HT-29 (cell line): ENCODE measurements at places on chromosomes 5 and 9. TPM values are rescaled to one million over a fixed set of nuclear protein-coding genes. Genes with fewer than 3 reads are reported as not detected.

- DNase-seq = no peak
Measured at GRCh38 chr9:134918646-134919045, 934 bp upstream of the FCN1 start.

The PCDHA9 gene
- not detected in 2 replicates for total RNA-seq

GRCh38 chr9:32264170-32264864 lies 120.1 kb upstream of the ACO1 start:
- no peak for DNase-seq

DNA sequence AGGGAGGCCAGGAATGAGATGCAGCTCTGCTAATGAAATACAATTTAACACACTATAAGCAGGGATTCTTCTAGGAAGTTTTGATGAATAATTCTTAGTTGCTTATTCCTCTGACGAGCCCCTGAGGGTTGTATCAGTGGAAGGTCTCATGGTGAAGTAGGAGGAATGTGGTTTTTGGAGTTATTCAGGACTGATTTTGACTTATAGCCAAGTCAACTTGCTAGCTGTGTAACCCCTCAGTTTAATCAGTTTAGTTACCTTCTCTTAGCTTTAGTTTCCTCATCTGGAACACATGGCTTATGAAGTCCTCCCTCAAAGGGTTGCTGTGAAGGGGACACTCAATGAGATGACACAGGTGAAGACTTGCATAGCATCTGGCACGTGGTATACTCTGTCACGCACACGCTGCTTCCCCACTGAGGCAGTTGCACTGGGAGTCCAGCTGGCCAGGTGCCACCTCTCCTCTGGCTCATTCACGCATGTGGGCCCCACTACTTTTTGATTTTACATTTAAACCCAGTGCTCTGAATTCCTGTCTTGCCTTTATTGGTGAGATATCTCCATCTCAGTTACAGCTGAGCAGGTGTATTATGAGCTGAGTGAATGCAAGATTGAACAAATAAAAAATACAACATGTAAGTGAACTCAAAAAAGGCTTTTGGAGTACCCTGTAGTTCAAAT lies 415.0 kb downstream of the ARHGEF28 start:
- DNase-seq = no peak

GRCh38 chr5:149852641-149853330 lies 91.8 kb downstream of the PDE6A start:
- DNase-seq = peak; percentile 79

DNA sequence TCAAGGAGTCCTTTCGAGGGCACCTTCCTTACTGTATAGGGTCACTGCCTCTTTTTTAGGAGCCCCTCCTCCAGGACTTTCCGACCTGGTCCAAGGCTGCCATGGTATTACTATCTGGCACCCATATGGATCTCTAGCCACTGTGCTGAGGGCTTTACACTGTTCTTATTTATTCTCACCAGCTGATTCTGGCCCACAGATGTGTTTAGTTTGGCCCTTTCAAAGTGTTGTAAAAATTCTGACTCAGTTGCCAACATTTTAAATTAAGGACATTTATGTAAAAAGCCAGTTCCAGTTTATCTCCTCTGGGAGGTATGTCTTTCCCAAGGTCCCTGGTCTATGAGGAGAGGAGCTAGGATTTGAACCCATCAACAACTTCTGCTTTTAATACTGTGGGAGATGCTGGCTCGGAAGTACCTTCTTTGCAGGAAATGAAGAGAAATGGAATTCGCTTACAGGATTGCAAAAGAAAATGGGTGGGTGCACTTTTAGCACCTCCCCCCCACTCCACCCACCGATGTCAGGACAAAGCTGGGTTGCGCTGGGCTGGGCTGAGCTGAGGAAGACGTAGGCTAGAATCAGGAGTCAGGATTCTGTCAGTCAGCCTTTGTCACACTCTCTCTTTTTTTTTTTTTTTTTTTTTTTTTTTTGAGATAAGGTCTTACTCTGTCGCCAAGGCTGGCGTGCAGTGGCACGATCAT lies 7.8 kb downstream of the JADE2 start:
- DNase-seq = no peak

GRCh38 chr9:134682026-134682425 lies 40.4 kb downstream of the COL5A1 start:
- DNase-seq = no peak

GRCh38 chr5:152086668-152087067 lies 162.0 kb upstream of the GLRA1 start:
- no peak for DNase-seq

The ADGRD2 gene
- not detected in 2 replicates for total RNA-seq

The KDM4C gene
- 18.7 and 22.4 TPM in 2 replicates for total RNA-seq

The PCA3 gene
- not detected in 2 replicates for total RNA-seq

DNA sequence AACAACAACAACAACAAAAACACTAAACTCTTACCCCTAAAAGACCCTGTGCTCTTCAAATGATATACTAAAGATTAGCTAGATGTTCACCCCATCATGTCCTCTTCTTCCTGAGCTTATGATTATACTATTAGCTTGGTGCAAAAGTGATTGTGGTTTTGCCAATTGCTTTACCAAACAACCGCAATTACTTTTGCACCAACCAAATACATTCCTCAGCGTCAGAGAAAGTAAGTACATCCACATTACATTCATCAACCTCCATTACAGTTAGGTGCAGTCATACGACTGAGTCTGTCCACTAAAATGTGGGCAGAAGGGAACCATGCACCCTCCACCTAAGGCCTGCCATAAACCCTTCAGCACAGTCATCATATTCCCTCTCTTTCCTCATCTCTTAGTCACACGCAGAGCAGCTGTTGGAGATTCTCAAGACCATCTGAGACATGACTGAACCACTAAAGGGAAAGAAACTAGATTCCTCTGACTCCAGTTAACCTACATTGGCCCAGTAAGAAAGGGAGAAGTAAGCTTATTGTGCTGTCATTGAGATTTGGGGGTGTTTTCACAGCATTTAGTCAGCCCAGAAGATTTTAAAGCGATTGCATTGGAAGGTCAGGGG lies 181.6 kb upstream of the TLE4 start:
- DNase-seq = no peak

The PPP3R2 gene
- not detected in 2 replicates for total RNA-seq

The ARL14EPL gene
- not detected in 2 replicates for total RNA-seq

GRCh38 chr5:77359231-77359630 lies 132.9 kb downstream of the WDR41 start:
- DNase-seq = no peak

The RGS3 gene
- 71.2 and 76.8 TPM in 2 replicates for total RNA-seq

The CATSPER3 gene
- total RNA-seq = not detected in 2 replicates

GRCh38 chr9:28024676-28025075 lies 451.4 kb upstream of the C9orf72 start:
- no peak for DNase-seq

The RANBP3L gene
- not detected in 2 replicates for total RNA-seq

- DNase-seq = no peak
Measured at GRCh38 chr5:170875811-170876210, 14.0 kb downstream of the RANBP17 start.

DNA sequence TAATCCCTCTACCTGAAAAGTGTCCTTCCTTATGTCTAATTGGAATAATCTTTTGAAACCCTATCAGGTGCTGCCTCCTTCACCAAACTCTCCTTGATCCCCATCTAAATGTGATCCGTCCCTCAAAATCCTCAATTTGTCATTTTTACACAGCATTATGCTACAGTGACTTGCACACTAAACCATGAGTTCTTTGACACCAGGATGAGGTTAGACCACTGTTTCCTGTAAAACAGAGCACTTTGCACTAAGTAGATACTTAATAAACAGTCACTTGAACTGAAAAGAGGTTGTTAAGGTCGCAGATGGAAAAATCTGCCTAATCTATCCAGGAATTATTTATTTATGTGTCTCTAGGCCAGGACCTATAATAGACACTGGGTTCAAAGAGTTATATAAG lies 44.2 kb upstream of the TLX3 start:
- no peak for DNase-seq

The ZBTB26 gene
- total RNA-seq = 2.6 and 2.8 TPM in 2 replicates

The RUSC2 gene
- total RNA-seq = 0.94 and 2.0 TPM in 2 replicates

The HEMGN gene
- total RNA-seq = not detected in 2 replicates

GRCh38 chr5:61659221-61659696 lies 327.2 kb downstream of the ZSWIM6 start:
- peak; percentile 38 for DNase-seq

DNA sequence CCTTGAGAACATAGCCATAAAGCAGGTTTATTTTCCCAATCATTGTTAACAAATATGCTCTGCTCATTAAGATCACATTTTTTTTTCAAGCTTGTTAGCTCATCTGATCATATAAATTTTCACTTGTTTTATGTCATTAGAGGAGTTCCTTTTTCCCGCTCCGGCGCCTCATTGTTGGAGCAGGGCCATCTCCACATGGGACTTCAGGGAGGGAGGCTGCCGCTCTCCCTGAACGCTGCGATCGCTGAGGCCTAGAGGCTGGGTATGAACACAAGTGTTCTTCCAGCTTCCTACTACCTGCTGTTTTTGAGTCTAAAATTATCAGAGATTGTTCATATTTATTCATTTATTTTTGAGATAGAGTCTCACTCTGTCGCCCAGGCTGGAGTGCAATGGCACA lies 246.9 kb downstream of the MPDZ start:
- DNase-seq = no peak

DNA sequence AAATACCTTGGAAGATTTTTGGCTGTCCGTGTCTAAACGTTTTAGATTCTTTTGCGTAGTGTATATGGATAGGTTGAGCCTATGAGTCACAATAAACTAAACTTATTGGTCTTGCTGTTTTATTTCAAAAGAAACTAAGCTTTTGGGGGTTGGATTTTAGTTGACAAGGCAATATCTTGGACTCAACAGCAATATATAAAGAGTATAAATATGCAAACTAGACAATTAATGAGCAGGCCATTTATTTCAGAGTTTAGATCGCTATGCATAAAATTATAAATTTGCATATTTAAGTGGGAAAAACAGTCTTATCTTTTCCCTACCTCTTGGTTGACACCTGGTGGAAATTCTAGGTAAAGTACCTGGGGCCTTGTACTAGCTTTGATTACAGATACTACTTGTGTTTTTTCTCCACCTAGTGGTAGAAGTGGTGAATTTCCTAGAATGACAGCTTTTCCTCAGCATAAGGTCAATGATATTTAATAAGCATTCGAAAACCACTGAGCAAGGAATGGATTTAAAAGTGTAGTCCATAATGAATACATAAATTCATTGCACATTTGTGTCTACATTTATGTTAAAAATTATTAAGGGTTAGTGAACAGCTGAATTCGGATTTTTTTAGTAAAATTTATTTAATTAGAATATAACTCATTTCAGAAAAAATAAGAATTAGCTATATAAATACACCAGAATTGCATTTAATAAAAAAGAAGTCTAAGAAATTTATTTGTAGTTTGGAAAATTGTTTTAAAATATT lies 1.7 kb upstream of the ARRDC3 start:
- peak; percentile 95 for DNase-seq

DNA sequence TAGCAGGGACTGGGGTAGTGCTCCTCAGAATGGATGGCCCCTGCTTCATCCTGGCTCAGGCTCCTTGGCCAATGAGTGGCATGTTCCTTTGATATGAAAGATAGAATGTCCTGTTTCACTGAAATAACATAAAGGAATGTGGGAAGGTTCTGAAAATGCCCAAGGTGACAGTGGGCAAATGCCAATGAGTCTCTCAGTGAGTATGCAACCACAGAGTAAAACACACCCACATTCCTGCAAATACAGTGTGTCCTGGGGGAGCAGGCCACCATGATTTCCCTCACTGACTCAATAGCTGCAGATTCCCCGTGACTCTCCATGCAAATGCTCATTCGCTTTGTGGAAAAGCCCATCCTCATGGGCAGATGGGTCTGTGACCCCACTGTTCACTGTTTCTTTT lies 36.4 kb downstream of the ZNF366 start:
- no peak for DNase-seq

- no peak for DNase-seq
Measured at GRCh38 chr9:137075275-137075775, 2.0 kb upstream of the UAP1L1 start.

The SHB gene
- total RNA-seq = 54.8 and 65.4 TPM in 2 replicates

- DNase-seq = peak; percentile 23
Measured at GRCh38 chr5:92559781-92560180, 1021.2 kb downstream of the NR2F1-AS1 start.

DNA sequence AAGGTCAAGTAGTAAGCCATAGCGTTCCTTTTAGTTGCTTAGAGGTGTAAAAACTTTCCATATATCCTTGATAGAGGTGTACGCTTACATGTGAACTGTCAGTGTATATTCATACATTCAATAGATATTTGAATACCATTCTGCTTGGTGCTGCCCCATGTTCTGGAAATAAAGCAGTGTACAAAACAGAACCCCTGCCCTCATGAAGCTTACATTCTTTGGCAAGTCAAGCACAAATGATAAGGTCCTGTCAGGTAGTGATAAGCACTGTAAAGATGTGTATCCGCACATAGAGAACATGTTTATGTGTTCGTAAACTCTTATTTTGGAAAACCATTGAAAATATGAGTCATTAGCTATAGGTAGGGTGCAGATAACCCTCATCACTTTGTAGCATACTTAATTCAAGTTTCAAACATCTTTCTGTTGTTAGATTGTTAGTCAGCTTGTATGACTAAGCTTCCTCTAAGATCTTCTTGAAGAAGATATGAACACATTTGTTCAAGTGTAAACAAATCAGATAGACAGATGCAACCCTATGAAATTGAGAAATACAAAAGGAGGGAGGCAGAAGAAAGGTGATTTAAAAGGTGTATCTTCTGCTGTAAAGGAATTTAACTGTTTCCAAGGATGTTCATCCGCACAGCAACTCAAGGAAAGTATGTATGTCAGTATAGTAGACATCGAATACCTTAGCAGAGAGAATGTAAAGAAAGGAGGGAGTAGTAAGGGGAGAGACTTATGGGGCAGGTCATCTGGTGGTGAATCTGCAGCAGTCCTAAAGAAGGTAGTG lies 1.6 kb downstream of the GTF3C4 start:
- DNase-seq = no peak

- DNase-seq = no peak
Measured at GRCh38 chr5:16600946-16601345, 15.9 kb downstream of the RETREG1 start.

GRCh38 chr5:167378894-167379723 lies 912.3 kb upstream of the WWC1 start:
- no peak for DNase-seq

- DNase-seq = no peak
Measured at GRCh38 chr5:127962491-127962890, 121.1 kb upstream of the SLC12A2 start.
